Activated CD4-positive, alpha-beta memory T cell treated with anti-CD3 and anti-CD28 coated beads for 36 hours (primary cell): ENCODE measurements at places on chromosomes 16 and 17. TPM values are rescaled to one million over a fixed set of nuclear protein-coding genes. Genes with fewer than 3 reads are reported as not detected.

TSPOAP1 gene
- total RNA-seq = 21.6 TPM

TEX19 gene
- not detected for total RNA-seq

ABR gene
- 50.3 TPM for total RNA-seq

KAT2A gene
- 38.6 TPM for total RNA-seq

SPATA22 gene
- total RNA-seq = not detected

SLC5A11 gene
- 0.12 TPM for total RNA-seq

CDRT4 gene
- 5.7 TPM for total RNA-seq

INPP5K gene
- 24.0 TPM for total RNA-seq

CLEC3A gene
- not detected for total RNA-seq

CTRB2 gene
- total RNA-seq = not detected

UMOD gene
- total RNA-seq = not detected

MGAT5B gene
- total RNA-seq = not detected

CCDC40 gene
- total RNA-seq = 0.82 TPM

CCL23 gene
- not detected for total RNA-seq

TMEM100 gene
- total RNA-seq = not detected

MPRIP gene
- 145 TPM for total RNA-seq

CCL17 gene
- total RNA-seq = 1.6 TPM

AARSD1 gene
- 43.1 TPM for total RNA-seq

CHTF18 gene
- 101 TPM for total RNA-seq

ZFP1 gene
- total RNA-seq = 17.2 TPM

TMEM98 gene
- 1.1 TPM for total RNA-seq

NIP7 gene
- 47.1 TPM for total RNA-seq

GRB7 gene
- total RNA-seq = 0.34 TPM

CAVIN1 gene
- total RNA-seq = 2.9 TPM

ANKRD40CL gene
- total RNA-seq = not detected

TAC4 gene
- not detected for total RNA-seq

ACE gene
- total RNA-seq = 2.6 TPM

HOXB13 gene
- not detected for total RNA-seq

TMC5 gene
- total RNA-seq = not detected
